ENCODE measurements at places on chromosomes 5 and 9.

GRCh38 chr5:80799041-80799440, 144.3 kb upstream of the DHFR start:
- no peak for DNase-seq

DNA sequence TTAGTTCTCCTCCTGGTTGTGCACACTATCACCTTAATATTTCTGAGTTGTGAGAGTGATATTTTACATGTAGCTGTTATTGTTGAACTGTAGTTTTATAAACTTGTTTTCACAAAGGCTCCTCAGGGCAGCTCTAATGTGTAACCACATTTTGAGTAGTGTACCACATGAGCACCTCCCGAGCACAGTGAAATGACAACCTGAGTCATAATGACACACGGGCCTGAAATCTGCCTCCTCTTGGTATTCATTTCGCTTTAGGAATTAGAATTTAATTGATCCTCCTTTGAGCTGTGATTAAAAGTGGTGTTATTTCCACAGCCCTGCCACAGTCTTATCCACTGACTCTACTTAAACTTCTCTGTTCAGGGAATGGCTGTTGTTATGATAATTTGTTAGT, 7.9 kb downstream of the MTRR start:
- no peak for DNase-seq

DNA sequence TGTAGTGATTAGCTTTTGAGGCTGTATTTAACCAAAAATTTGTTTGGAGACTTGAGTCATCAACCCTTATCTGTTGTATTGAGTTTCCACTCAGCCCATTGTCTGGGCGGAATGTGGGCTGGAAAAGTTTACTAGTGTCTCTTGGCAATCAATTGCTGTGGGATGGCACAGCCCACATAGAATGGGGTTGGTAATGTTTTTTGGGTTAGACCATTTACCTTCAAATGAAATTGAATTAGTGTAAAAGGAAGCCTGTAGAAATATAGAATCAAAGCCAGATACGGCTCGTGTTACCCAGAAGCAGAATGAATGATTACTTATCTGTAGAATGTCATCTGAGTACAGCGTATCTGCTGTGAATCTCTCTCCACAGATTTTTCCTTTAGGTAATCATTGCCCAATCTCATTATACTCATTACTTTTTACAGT, 142.9 kb downstream of the AOPEP start:
- DNase-seq: no peak

DNA sequence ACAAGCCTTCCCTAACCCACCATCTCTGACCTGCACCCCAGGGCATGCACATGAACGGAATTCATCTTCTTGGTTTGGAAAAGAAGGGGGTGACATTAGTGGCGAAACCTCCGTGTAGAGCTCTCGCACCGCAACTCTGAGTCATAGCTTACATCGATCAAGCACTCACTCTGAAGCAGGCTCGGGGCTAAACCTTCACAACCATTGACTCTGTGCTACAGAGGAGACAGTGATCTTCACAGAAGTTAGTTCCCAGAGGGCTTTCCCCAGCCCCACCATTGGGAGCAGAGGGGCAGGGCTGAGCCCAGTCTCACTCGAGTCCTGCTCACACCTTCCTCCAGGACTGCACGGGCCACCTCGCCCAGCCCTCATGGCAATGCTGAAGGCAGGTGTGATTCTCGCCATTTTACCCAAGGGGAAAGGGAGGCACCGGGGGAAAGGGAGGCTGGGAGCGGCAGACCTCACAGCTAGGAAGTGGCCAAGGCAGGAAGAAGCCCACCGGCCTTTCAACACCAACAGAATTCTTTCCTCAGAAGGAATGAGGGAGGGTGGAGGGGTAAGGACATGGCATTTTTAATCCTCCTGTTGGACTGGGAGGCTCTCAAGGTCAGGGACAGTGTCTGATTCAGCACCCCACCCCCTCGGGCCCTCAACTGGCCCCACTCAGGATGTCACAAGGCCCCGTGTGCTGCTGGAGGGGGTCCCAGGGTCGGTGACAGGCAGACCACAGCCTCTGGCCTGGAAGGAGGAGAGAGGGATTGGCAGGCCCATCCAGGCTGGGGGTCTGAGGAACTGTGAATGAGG, 25.9 kb upstream of the IL17B start:
- DNase-seq: no peak

- no peak for DNase-seq
These were observed 20.3 kb downstream of the SLC45A2 start for GRCh38 chr5:33964132-33964700.

GRCh38 chr5:155106221-155106620, 92.7 kb downstream of the KIF4B start:
- DNase-seq: no peak

DNA sequence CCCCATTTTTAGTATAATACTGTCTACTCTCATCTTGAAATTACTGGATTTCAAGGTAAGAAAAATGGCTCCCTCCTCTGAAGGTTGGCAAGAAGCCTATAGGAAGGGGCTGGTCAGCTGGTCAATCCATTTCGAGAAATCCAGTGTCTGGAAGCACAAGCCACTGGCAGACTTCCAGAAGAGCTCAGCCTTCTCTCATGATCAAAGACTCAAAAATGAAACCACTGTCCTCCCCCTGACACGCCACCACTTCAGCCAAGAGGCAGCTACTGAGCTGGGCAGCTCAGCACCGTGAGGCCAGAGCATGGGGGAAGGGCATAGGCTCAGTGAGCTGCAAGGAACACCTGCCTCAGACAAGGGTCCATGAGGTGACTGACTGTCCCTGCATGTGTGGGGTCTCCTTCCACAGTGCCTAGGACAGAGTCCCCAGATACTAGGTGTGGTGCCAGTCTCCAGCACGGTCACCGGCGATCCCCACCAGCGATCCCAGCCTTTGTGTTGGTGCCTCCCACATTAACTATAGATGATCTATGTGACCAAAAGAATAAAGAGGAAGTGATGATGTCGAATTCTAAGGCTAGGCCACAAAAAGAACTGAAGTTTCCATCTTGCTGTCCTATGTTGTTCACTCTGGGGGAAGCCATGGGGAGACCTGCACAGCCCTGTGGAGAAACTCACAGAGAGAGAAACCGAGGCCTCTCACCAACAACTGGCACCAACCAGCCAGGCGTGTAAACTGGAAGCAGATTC, 100.1 kb upstream of the LRRTM2 start:
- peak; percentile 76 for DNase-seq

- peak; percentile 60 for DNase-seq
These were observed at the start of gene SEMA4D for GRCh38 chr9:89497978-89498851. TSS of gene SEMA4D (minus strand) at chr9:89498113. CDS start at chr9:89405456, 92,657 bp downstream.

DNA sequence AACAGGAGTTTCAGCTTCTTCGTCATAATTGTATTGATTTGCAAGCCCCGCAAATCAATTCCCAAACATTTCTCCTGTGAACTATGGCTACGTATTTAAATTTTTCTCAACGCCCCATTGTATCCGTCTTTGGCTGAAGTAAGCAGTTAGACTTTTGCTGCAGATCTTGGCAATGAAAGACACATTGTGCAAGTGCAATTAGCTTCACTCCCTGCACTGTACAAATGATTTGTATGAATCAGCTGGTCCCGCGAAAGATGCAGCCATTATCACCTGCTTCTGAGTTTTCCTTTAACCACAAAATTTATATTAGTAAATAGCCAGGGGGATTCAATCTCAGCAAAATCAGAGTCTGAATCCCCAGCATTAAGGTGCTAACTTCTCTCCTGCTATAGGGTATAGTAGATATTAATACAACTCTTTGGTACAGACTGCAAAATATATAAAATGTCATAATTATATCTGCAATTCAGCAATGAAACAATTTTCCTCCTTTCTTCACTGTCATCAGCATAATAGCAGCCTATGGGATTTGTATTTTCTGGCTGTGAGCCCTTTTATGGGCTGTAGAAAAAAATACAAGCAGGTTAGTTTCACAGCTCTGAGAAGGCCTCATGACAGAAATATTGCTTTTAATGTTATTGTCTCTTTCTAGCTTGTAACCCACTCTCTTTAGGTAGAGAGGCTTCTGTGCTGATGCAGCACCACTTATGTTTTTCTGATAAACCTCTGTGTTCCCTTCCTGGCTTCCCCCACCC, 68.4 kb upstream of the SMARCA2 start:
- DNase-seq: no peak
